ENCODE measurements at places on chromosomes 3 and 15.

DNA sequence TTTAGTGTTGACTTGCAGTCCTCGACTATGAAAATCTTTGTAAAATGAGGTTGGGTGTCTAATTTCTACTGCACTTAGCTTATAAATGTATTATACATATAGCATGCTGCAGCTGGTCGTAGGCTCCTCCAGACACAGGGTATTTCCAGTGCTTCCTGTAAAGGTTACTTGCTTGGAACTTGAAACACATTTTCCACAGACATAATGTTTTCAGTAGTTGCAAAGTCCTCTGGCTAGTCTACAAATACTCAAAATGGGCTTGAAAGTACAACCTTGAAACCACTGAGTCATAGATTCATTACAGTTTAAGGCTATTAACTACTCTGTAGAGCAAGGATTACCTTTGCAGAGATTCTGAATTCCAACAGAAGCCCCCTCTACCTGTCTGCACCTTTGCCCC is 464.1 kb downstream of the RAP2B start:
- DNase-seq = no peak

- no peak for DNase-seq
Observed at GRCh38 chr3:131796111-131796510, 238.7 kb downstream of the CPNE4 start.

DNA sequence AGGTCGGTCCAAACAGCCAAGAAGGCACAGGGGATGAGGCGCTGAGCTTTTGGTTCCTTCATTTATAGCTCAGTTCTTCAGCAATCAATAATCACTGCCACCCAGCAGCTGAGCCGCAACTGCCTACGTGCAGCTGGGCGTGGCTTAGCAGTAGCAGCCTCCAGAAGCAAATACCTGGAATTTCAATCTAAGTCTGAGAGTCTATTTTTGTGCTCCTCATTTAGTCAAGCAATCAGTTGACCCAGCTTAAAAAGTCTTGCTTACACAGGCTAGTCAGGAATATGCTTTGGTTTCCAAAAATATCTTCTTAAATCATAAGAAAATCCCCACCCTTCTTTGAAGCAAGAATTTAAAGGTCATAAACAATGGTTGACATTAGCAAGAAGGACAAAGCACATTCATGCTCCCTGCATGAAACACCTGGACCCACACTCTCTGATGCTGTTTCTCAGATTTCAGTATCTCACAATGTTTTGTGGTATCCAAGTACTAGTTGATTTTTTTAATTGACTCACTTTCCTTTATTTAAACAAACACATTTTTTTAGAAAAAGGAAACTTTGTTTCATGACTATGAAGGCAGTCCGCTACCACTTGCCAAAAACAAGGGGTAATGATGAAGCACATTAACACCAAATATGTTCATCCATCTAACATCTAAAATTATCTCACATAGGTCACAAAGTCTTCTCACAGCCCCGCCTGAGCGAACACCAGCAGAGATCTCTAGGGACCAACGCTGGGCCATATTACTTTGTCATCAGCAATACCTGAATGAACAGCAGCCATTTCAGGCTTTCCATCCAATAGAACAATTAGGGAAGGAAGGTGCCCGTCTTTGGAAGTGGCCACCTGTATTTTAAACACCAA is 106.1 kb downstream of the OXNAD1 start:
- no peak for DNase-seq

- DNase-seq = peak; percentile 39
Observed at GRCh38 chr3:111539351-111540331, 2.4 kb upstream of the CD96 start.

- no peak for DNase-seq
Observed at GRCh38 chr3:11260460-11260859, 11.7 kb upstream of the ATG7 start.

- DNase-seq = peak; percentile 16
Observed at GRCh38 chr15:38085114-38085513, 150.7 kb downstream of the TMCO5A start.

- no peak for DNase-seq
Observed at GRCh38 chr3:134445636-134446035, 40.1 kb downstream of the ANAPC13 start.

DNA sequence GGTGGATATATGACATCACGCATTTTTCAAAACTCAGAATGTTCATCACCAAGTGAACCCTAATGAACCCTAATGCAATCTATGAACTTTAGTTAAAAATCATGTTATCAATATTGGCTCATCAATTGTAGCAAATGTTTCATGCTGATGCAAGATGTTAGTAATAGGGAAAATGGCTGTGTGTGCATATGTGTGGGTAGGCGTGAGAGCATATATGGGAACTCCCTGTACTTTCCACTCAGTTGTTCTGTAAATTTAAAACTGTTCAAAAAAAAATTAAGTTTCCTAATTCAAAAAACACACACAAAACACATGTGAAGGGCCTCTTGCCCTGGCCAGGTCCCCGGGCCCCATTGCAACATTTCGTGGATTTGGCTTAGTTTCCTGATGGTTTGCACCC is 89.7 kb upstream of the PROK2 start:
- DNase-seq = no peak

DNA sequence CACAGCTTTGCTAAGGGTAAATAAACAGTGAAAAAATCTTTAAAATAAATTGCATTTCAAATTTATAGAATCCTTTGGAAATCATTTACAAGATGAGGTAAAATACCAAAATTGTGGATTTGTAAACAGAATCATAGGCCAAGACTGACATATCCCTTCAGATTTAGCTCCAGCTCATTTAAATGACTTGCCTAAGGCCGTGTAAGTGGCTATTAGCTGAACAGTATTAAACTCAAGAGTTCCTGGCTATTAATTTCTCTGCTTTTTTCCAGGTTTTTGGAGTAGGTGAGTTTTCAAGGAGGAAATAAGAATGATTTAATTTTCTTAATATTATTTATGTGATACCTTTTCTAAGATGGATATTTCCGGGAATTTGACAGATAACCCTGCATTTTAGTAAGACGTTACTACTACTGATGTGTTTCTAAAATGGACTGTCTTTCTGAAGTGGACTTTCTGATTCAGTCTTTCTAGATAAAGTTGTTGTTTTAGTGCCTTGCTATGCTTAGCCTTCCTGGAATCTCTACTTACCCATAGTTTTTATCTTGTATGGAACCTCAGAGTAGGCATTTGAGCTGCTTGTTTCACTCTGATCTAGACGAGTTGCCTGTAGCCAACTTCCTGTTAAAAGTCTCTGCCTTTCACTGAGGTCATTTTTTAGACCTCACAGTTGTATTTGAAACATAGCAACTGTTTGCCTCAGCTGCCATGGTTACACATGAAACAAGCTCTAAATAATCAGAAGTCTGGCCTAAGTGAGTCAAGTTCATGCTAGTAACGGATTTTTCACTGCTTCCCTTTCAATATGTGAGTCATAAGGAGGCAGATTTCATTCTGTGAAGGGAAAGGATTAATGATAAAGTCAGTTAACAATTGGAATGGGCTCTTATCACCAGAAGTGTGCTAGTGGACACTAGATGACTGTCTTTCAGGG is 127.0 kb downstream of the KLHL25 start:
- peak; percentile 20 for DNase-seq

GRCh38 chr15:97903971-97904572 is 56.4 kb upstream of the ARRDC4 start:
- no peak for DNase-seq

DNA sequence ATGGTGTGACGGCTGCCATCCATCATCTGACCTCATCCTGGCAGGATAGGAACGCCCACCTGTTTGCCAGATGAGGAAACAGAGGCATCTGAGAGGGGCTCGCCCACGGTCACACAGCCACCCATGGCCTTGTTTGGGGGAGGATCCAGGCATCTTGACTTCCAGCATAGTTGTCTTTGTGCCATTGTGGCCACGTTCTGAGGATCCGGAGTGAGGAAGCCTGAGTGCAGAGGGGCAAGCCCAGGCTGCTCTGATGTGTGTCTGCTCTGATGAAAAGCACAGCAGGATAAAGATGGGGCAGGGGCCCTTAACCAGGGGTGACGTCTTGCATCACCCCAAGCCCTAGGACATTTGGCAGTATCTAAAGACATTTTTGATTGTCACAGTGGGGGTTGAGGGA is 58.7 kb downstream of the FGD5 start:
- no peak for DNase-seq

DNA sequence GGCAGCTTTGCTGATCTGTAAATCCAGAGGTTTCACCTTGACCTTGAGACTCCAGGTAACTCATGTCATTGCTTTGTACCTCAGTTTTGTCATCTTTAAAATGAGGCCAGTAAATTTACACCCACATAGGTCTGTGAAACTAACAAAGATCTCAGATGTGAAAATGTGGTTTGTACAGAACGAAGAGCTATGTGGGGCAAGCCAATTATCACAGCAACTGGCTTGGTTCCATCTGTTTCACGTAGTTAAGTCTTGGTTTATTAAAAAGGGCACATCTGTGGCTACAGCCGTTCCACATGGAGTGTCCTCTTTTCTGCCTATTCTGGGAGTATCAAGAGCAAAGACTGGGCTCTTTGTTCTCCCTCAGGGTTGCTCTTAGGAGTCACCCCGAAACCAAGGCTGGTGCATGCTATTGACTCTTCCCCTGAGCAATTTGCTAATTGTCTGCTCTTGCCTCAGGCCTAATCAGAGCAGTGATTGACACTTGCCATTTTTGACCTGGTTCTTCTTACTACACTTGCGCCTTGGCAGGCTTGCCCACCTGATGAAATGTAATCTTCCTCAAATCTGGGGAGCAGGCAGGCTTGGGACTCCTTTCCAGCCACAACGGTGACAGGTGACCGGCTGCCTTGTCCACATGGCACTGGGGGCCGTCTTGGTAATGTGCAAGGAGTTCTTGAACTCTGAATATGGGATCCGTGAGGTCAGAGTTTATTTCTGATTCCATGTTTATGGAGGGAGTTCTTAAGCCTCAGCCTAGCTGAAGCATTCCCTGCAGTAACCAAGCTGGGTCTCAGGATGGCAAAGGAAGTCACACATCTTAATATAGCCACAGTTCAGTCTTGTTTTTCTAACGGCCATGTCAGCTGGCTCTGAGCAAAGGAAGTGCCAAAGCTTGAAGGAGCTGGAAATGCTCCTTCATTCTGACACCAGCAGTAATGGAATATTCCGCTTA is 40.1 kb downstream of the EAF1 start:
- DNase-seq = no peak

DNA sequence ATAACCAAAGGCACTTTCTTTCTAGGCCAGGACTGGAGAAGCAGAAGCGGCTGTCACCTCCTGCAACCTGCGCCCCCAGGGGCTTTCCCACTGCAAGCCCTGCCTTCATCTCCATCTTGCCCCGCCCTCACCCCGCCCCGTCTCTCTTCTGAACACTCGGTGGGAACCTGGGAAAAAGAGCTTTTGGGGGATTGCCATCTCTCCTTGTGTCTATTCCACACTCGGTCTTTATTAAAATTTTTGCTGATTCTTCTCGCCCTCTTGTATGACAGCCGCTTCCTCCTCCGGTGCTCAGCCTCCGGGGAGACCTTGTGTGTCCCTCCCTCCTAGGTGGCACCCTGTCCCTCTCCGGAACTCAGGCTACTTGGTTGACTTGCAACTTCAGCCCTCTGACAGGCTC is 41.9 kb upstream of the SPESP1 start:
- peak; percentile 11 for DNase-seq
